AG04449 (cell line): ENCODE measurements at places on chromosomes 1 and 21.

GRCh38 chr1:201473296-201473695 lies 4.3 kb upstream of the PHLDA3 start:
- no peak for DNase-seq

DNA sequence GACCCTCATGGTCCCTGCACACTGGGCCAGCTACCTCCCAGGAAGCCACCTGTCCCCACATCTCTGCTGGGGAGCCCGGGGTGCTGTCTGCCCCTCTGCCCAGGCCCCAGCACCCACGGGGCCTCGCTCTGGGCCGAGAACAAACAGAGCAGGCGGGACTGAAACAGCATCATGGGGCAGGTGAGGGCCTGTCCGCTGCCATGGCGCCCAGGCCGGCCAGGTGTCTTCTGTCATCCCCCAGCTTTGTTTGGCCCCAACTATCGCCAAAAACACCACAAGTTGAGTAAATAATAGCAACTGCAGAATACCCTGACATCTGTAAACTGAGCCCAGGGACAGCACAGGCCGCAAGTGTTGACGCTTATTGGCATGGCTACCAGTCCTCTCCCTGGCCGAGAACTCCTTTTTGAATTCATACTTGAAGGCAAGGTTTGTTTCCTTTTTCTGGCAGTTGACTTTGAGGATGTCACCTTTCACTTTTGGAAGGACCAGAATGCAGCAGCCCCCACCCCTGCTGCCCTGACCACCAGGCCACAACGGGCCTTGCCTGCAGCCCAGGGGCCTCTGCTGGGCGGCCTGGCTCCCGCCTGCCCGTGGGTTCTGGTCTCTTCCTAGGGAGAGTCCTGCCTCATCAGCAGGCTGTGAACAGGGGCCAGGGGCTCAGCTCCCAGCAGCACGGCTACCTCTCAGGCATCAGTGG lies 152.7 kb downstream of the CASZ1 start:
- no peak for DNase-seq

DNA sequence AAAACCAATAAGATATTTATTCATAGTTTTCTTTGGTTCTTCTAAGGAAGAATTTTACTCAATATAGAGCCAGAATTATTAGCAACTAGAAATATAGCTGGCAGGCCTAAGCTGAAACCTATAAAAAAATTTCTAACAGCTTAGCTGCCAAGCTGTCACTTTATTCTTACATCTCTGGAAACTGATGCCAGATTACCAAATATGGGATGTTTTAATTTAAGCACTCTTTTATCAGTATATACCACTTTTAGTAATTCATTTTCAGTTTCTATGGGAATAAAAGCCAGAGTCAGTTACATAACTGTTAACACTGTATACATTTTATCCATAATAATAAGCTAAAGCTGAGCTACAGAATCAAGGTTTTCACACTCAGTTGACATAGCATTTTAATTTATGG lies 68.7 kb upstream of the MPC2 start:
- no peak for DNase-seq

DNA sequence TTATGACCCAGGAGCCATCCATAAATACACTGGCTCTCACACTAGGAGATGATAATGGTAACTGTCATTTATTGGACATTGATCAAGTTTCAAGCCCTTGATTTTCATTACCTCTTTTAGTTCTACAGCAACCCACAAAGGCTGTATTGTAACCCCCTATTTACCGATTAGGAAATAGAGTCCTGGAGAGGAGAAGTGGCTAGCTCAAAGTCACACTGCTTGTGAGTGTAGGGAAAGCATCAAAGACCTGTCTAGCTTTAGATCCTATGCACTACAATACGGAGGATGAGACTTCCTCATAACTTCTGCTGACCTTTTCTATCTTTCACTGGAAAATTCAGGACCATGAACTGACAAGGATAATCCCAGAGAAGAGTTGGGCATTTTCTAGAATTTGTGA lies 115.2 kb downstream of the LMX1A start:
- no peak for DNase-seq
